ENCODE measurements at places on chromosomes 2 and 18.

DNA sequence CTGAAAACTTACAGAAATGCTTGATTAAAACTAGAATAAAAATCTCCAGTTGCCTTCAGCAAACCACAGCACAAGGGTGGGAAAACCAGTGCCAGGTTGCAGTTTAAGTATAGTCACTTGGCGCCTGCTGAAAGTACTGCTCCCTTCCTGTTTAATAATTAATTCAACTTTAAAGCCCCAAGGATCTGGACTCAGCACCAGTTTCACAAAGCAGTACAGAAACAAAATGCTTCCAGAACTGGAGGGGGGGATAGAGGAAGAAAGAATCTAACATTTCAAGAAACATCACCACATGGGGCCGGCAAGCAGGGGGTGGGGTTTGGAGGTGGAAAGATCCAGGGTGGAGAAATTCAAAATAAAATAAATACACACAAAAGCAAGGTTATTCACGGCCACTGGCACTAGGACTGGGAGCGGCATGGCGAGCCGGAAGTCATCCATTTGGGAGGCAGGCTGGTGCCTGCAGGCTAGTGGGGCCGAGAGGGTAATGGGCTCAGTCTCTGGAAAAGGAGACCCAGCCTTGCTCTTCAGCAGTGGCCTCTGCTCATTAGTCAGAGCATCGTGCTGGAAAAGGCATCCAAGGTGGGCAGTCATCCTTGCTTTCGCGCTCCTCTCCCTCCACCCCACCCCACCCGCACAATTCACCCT, 85.8 kb downstream of the POU3F3 start:
- DNase-seq = no peak

DNA sequence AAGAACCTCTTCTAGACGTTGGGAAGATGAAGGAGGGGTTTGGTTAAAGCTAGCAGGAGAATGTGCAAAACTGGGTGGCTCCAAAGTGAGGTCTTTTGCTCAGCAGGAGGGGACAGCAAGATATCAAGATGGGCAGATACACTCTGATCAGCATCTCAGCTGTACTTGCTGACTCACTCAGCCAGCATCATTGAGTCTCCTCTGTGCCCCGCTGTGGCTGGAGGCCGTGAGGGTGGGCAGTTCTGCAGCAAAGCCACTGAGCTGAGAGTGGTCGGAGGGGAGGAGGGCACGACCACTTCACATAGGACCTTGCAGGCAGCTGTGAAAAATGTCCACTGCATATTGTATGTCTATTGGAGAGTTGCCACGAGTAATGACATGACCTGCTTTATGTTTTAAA, 152.0 kb downstream of the CAPN13 start:
- no peak for DNase-seq

DNA sequence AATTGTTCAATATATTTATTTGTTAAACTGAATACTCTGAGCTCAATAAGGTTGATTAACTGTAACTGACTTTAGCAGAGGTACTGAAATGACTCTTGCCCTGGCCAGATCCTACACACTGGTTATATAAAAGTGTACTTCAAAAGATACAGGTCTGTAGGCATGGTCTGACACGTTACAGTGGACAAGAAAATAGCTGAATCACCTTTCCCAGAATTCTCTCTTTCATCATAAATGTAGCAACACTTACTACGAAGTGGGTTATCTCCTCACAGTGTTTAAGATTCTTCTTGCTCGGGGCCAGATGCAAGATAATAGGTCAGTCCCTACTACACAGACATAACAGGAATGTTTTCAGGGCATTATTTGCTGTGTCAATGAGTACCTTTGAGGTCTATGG, 107.0 kb upstream of the ZC3H15 start:
- no peak for DNase-seq

- no peak for DNase-seq
Measured at GRCh38 chr2:120763508-120763907, 27.8 kb downstream of the GLI2 start.

GRCh38 chr2:200700856-200701255, 110.9 kb upstream of the BZW1 start:
- DNase-seq = no peak

Data from Ammon's horn (tissue), 1 donor.